ENCODE measurements at places on chromosomes 11 and 22.

GRCh38 chr22:44051358-44051757, 27.3 kb downstream of the PARVB start:
- no peak for DNase-seq

DNA sequence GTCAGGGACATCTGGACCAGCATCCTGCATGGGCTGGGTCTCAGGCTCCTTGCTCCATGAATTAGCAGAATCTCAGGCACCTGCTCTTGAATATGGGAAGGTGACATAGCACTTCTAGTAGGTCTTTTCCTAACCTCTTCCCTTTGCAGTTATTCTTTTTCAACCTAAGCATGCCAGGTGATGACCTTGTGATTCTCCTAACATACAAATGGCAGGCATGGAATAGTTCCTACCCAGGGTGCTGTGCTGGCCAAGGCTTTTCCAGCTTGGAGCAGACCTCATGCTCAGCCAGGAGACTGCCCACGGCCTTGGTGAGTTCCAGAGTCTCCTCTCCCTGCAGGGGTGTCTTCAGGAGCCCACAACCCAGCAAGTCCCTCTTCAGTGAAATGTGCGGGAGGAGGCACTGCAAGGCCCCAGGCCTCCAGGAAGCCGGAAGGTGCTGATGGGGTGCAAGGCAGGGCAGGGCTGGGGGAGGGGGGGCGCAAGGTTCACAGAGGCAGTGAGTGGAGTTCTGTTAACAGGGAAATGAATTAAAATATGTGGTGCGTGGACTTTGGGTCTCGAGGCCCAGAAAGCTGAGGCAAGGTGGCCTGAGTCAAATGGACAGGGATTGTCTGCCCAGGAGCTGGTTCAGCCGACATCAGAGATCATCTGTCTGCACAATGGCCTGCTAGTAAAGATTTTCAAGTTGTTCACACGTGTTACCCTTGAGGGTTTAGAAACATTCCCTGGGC, 75.9 kb upstream of the SEPTIN5 start:
- no peak for DNase-seq

DNA sequence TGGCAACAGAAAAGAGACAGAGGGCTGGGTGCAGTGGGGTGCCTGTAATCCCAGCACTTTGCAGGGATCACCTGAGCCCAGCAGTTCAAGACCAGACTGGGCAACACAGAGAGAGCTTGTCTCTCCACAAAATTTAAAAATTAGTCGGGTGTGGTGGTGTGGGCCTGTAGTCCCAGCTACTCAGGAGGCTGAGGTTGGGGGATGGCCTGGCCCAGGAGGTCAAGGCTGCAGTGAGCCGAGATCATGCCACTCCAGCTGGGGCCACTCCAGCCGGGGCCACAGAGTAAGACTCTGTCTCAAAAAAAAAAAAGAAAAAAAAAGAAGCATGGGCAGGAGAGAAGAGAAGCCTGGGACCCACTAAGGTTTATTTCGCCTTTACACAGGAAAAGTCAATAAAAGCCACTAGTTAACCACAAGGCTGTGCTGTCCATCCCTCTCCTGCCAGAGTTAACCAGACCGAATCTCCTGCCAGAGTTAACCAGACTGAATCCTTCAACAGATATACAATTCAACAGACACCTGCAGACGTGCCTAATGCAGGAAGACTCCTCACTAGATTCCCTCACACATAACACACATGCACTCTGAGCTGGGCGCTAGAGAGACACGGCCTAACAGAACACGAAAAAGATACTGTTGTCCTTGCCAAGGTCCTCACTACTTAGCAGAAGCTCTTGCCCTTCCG, 29.8 kb downstream of the MICAL3 start:
- no peak for DNase-seq

DNA sequence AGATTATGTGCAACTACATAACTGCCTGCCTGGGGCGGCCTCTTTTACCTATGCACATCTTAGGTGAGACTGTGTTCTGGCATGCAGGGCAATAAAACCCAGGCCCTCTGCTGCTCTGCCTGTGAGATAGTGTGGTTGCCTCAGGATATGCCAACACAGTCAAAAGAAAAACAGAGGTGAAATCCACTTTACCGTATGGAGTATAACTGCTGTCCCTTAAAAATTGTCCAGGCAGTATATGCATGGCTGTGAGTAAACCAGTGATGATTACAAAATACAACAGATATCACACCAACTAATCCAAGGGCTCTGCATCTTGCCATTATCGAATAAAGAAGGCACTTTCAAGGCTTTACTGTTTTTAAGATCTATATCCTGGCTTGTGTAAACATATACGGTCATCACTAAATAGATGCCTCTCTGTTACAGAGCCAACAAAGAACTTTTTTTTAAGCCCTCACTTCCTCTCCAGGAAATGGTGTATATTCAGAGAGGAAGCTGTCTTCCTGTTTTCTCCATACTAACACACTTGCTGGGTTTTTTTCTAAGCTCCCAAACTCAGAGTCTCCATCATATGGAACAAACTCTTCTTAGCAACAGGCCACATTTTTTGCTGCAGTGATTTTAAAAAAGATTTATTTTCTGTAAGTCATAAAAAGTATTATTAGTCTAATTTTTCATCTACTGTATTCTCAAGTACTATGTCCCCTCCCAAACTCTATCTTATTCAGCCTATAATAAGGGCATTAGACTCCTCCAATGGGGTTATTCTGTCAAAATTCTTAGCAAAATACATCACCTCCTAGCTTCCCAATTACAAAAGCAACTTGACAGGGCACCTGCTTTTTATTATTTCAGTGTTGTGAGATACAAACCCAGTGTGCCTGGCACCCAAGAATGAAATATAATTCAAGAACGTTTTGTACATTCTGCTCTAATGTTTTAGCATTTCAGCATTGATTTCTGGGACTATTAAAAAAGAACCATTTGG, 135.2 kb downstream of the MAML2 start:
- DNase-seq = no peak

- no peak for DNase-seq
These were observed 398.4 kb downstream of the CTTN start for GRCh38 chr11:70796648-70797227.

- DNase-seq = peak; percentile 56
These were observed 26.2 kb upstream of the TPBGL start for GRCh38 chr11:75214411-75214821.

DNA sequence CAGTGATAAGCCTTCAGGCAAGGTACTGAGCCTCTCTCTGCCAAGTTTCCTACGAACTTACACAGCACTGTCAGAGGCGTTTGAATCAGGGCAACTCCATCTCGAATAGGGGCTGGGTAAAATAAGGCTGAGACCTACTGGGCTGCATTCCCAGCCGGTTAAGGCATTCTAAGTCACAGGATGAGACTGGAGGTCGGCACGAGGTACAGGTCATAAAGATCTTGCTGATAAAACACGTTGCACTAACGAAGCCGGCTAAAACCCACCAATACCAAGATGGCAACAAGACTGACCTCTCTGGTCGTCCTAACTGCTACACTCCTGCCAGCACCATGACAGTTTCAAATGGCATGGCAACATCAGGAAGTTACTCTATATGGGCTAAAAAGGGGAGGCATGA, 20.4 kb upstream of the POGLUT3 start:
- no peak for DNase-seq

DNA sequence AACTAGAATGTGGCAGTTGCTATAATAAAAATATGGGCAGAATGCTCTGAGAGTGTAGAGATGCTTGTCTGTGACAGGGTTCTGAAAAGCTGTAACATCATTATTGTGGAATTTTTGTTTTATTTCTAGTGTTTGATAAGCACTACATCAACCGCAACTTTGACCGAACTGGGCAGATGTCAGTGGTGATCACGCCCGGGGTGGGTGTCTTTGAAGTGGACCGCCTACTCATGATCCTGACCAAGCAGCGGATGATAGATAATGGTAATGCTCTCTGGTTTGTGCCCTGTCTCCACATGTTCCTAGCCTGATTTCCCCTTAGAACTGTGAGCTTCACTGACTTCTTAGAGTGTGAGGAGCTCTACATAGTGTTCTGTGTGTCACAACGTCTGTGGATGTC, 48.8 kb downstream of the DEPDC5 start:
- no peak for DNase-seq

DNA sequence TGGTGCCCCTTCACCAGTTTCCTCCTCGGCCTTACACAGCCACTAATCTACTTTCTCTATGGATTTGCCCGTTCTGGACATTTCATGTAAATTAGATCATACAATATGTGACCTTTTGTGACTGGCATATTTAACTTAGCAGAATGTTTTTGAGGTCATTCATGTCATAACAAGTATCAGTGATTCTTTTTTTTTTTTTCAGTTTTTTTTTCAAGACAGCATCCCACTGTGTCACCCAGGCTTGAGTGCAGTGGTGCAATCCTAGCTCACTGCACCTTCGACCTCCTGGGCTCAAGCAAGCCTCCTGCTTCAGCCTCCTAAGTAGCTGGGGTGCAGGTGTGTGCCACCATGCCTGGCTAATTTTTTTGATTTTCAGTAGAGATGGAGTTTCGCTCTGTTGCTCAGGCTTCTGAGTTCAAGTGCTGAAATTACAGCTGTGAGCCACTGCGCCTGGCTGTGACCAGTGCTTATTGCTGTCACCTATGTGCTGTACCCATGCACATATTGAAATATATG, 22.7 kb downstream of the KIAA1671 start:
- no peak for DNase-seq

DNA sequence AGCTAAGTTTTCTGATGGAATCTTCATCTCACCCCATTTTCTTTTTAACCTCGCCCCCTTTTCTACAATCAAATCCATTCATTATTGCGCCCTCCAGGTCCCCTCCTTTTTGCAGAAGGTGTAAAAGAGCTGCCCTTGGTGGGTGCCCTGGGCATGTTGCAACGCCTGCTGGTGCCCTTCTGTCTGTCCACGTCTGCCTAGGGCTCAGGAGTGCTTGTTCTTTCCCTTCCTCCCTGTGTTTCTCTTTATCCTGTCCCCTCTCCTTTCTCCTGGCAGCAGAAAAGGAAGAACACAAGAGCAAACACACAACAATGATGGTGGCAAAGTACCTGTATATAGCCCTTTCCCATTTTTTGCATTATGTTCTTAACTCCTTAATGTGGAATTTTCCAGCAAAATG, 6.2 kb upstream of the TLCD5 start:
- no peak for DNase-seq

- no peak for DNase-seq
These were observed 115.8 kb downstream of the NXPE2 start for GRCh38 chr11:114794048-114794684.

DNA sequence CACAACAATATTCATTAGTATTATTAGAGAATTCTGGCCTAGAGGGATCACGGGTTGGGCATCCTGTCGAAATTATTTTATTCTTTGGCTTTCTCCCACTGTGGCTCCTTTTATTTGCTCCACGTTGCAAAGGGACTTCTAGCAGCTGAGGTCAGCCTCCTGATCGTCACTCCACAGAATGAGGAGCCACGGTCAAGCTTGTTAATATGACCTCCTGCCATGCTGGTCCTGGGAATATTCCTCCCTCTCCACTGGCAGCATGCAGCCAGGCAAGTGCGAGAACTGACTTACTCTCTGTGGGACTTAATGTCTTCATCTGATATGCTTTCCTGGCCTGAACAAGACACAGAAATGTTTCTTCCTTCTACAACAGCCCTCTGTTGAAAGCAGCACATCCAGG, 20.9 kb downstream of the POU2AF3 start:
- DNase-seq = no peak

GRCh38 chr22:22995166-22995565, 75.2 kb upstream of the GNAZ start:
- no peak for DNase-seq

- DNase-seq = no peak
These were observed 67.7 kb downstream of the SPON1 start for GRCh38 chr11:14029971-14030920.

All from activated CD4-positive, CD25-positive, alpha-beta regulatory T cell (primary cell).